ENCODE measurements at places on chromosomes 7 and 10.

- no peak for DNase-seq
These were observed 36.4 kb downstream of the GDI2 start for GRCh38 chr10:5776881-5777197.

DNA sequence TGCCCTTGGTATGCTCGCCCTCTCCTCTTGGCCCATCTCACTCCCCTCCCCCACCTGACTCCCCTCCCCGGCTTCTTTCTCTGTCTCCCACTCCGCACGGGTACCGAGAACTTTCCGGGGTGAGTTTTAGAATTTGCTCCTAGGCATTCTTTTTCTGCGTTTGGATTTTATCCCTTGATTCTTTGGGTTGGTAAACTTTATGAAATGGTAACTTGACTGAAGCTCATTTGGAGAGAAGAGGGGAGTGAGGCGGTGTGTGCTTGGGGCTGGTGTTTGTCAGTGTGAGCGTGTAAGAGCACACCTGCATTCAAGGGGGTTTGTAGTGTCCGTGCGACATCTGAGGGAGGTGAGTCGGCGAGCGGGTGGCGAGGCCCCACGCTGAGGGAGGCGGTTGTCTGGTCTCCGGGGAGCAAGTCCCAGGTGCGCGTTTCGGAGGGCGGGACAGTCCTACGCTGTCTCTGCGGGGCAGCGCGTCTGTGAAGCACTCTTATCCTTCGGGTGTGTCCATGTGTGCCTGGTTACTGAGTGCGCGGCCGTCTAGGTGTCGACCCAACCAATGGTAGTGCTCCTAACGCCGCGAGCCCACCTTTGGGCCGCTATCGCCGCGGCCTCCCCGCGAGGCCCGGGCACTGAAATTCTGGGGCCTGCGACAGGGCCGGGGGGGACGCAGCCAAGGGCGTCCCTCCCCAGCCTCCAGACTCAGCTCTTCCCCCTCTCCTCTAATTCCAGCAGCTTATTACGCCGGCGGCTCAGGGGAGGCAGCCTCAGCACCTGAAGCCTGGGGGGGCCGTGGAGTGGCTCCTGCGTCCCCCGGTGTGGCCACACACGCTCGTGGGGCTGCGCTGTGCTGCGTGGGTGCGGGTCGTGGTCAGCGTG, 2.6 kb upstream of the ZNF503 start:
- peak; percentile 64 for DNase-seq

GRCh38 chr10:104780946-104781595, 140.0 kb downstream of the SORCS3 start:
- no peak for DNase-seq

DNA sequence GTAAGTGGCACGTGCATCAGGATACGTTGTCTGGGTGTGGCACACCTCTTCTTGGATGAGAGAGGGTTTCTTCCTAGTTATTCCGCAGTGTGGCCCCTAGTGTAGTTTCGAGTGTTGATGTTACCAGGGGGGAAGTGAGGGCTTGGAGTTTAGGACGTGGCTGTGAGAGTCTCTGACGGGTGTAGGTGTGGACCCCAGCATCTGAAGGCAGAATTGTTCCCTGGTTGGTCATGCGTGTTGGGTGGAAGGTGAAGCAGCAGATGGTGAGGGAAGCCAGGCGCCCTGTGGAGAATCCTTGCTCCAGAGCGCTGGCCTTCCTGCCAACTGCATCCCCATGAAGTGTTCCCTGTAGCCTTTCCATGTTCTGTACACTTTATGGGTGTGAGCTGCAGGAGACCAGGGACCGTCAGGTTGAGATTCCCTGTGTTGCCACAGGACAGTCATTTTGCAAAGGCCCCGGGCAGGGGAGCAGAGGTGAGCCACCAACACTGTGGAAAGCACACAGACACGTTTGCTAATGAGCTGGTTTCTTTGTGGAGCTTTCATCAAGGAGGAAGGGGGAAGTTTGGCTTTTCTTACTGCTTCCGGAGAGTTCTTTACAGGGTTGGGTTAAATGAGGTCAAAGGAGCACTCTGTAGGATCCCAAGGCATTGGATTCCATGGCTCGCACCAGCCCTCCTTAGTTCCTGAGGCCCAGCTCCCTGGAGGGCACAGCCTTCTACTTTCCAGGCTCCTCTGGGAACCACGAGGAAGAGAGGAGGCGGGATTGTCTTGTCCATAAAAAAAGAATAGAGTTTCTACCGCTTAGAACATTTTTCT, 32.0 kb downstream of the TSPAN14 start:
- DNase-seq = no peak

- DNase-seq = no peak
These were observed 4.6 kb downstream of the STRA8 start for GRCh38 chr7:135238112-135238744.

DNA sequence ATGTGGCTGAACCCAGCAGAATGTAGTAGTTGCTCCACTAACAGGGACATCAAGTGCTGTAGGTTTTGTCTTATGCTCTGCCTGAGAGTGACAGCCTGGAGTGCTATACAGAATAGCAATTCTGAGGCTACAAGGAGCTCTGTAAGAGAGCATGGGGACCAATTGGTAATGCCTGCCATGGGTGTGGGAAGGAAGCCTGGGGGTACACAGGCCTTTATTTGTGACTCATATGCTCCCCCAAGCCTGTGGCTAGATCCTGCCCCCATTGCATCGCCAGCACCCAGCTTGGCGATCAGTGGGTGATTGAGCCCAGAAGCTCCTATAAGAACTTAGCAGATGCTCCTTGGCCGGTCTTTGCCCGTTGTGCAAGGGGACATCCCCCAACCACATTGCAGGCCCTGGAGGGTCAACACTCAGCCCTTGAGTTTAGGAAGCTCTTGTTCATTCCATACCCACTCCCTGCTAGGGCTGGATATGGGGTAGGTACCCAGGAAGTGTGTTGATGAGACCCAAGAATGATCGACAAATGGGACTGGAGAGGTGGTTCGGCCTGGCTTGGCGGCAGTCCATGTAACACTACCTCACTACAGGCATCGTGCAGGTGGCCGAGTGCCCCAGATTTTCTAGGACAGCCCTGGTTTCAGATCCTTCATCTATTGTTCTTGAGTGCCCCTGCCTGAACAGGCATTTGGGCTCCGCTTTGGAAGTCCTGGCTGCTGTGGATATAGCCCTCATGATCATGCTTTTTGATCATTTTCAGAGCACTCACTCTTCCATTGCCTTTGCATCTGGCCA, 37.7 kb downstream of the ZMIZ1 start:
- no peak for DNase-seq

DNA sequence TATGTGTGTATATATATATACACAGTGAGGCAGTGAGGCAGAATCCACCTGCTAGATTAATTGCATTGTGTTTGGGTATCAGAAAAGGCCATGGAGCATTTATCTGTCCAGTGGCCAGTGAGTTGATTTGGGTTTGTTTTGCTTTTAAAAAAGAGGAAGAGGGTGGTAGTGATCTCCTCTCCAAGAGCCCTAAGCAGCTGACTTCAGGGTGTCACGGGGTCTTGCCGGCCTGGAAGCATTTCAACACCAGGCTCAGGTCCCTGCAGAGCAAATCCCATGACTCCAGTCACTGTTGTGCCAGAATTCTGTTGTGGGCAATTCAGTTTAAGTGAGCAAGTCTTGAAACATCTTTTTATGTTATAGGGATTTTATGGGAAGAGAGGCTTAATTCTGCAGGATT, 30.6 kb upstream of the GPNMB start:
- DNase-seq = no peak

DNA sequence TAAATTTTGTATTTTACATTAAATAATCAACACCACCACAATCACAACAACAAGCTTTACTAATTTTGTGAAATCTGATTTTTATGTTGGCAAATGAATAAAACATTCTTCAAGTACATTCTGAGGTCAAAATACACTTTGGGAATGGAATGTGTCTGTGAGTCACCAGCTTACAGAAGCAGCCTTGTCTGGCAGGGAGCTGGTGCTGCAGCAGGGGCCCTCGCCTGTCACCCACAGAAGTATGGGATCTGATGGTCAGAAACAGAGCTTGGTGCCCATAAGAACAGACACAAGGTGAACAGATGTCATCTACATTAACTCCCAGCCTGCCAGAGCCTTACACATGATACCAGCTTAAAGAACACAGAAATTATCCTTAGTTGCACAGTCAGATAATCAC, 496.9 kb downstream of the CCSER2 start:
- no peak for DNase-seq

- DNase-seq = no peak
These were observed 612.8 kb downstream of the IPMK start for GRCh38 chr10:57654856-57655255.

DNA sequence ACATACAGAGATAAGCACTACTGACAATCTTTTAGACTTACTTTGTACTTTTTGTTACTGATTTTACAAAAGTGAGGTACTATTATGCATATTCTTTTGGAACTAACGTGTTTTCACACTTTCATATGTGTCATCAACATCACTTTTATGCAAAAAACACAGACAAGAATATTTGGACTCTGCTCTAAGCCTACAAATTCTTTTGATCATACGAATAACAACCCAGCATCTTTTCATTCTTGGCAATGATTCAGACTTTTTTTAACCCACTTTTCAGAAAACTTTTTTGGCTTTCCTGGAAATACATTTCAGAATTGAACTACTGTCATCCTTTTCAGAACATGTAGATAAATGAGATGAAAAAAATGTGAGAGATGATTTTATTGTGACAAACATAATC, 30.2 kb downstream of the USP6NL start:
- DNase-seq = no peak

DNA sequence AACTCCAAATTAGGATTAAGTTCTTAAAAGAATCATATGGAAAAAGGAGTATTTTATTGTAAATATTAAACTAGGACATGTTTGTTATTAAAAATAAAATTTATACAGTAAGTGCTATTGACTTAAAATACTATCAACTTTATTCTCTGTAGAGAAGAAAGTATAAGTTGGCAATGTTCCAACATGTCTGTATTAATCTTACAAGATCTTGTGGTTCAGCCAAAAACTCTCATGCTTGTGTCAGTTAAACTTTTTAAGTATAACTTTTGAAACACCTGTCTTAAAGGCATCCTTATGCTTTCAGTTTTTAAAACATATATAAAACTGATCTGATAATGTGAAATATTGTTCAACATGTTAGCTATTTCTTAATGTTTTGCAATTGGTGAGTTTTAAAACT, 160.7 kb downstream of the ZEB1 start:
- DNase-seq = no peak

- DNase-seq = no peak
These were observed 106.7 kb downstream of the USP6NL start for GRCh38 chr10:11504566-11505285.
